Activated T-helper 9 cell treated with anti-CD3 and anti-CD28 coated beads, Interleukin-2, amount 50 U/mL, for 16 hours (primary cell): ENCODE measurements at places on chromosomes 2 and 18.

- no peak for DNase-seq
These were observed 51.3 kb downstream of the TMEM163 start for GRCh38 chr2:134667541-134667940.

DNA sequence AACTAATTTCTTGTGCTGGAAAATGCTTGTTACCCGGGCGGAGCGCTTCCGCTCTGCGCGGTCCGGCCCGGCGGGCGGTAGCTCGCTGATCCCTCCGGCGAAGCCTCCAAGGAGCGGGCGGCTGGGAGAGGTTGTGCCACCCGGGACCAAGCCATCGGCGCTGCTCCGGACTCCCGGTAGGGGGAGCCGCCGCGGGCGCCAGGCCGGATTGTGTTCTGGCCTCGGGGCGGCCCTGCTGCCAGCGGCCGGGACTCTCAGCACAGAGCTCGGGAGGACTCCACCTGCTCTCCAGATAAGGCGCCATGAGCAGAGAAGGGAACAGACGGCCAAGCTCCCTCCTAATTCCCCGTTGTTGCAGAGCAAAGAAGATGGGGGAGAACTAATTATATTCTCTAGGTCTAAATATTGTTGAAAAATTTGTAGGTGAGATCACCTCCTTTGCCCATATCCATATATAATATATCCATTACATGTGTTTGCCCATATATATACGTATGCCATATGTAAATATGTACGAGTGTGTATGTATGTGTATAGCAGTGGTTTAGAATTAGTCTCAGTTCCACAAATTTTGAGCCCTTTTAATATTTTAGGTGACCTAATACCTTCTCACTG is 13.8 kb upstream of the SATB2 start:
- DNase-seq = no peak

DNA sequence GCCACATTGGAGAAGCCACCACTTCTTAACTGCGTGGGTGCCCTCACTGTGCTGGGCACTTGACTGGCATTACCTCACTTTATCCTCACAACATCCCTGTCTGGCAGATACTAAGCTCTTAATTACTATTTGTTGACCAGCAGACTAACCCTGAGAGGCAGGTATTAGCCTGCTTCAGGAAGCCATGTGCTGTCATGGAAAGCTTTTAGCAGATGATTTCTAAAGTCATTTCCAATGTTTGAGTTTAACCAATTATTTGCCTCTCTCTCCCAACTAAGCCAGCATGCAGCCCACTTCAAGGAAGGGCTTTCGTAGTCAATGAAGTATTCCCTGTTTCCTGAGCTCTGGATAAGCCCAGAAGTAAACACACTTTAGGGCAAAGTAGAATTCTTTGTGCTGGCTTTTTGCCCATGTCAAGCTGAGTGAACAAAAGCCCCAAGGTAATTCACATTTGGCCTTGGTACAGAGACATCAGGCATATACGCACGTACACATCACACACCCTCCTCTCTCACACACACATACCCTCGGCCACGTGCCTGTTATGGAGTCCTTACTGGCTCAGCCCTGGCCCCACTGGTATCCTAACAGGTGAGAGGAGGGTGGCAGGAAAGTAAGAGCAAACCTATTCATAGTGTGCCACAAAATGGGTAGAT is 108.6 kb downstream of the C1D start:
- no peak for DNase-seq

GRCh38 chr2:163658556-163658955 is 77.3 kb downstream of the FIGN start:
- no peak for DNase-seq
